Progenitor cell of endocrine pancreas (in vitro differentiated cells): ENCODE measurements at places on chromosomes 1 and 21.

DNA sequence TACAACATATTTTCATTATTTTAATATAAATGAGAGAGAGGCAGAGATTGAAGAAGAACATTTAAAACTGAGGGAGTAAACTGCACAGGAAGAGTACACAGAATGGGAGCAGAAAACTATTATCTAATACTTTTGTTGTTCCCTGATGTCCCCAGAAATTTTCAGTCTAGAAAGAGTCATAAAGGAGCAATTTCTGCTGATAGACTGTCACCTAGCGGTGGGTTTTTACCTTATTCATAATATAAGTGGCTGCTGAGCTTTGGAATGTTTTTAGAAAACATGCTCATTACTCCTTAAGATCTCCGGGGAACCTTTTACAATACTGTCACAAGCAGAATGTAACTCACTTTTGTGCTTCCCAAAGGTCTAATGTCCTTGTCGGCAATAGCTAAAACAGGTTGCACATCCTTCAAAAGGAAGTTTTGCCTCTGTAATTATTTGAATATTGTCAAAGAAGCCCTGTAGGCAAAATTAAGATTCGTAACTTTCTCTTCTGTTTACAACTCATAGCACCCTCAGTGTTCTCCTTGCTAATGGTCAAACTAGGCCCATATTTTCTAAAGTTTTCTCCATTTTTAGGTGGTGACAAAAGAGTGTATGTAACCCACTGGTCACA, 4.9 kb upstream of the NPL start:
- no peak for DNase-seq

GRCh38 chr1:19577561-19577960, 66.5 kb upstream of the NBL1 start:
- no peak for DNase-seq

DNA sequence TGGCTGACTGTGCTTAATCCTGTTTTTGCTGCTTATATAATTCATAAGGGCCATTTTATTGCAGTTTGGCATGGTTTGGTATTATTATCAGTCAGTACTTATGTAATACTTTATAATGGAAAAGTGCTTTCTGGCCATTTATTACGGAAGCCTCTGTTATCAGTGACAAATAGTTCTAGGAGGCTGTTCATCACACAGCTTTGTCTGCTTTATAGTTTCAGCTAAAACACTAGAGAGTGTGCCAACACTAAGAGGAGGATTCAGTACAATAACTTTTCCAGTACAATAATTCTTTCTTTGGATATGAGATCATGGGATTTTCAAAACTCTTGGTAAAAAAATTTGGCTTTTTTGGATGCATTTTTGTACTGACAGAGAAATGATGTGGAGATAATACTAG, 102.9 kb upstream of the PTGFR start:
- DNase-seq, result no peak

DNA sequence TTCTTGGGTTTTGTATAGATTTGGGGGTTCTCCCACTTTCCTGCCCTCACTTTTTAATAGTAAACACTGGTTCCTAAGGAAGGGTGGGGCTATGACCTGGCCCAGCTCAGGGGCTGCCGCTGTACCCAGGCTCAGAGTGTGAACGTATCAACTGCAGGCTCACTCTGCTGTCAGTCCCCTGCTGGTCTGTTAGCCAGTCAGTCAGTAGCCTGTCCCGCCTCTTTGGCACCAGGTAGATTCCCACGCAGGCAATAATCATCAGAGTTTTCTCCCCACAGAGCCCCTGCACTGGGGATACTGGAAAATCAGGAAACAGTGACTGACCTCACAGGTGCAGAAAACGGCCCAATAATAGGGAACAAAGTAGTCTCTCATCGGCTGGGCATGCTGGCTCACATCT, 15.0 kb upstream of the ALPL start:
- no peak for DNase-seq

DNA sequence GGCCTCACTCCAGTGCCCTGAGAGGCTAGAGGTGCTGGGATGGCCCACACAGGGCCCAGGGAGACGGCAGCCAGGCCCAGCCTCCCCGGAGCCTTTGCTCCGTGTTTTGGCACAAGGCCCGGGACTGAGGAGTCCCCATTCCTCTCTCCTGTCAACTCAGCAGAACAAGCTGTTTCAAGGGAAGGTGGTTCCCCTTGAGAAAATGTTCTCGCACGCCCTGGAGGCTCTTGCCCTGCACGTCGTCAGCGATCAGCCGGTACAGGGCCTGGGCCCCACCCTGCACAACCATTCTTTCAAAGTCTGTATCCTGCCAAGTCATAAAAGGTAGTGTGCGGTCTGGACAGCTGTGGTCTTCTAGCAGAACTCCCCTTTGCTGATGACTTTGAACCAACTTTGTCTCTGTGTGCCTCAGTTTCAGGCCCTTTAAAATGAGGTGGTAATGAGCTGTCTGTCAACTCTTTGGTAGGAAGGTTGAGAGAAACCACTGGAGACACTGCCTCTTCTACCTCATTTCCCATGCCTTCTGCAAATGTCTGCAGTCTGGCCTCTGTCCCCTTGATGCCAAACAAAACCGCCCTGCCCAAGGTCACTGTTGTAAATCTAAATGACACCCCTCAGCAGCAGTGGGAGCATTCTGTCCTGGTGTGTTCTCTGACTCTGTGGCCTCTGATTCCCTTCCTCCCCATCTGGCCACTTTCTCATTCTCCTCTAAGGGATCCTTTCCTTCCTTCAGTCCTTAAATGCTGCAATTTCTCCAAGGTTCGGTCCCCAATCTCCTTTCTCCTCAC, 138.6 kb upstream of the JUN start:
- DNase-seq, result no peak

- peak; percentile 30 for DNase-seq
Observed at GRCh38 chr1:10507111-10507879, 32.5 kb downstream of the PEX14 start.

DNA sequence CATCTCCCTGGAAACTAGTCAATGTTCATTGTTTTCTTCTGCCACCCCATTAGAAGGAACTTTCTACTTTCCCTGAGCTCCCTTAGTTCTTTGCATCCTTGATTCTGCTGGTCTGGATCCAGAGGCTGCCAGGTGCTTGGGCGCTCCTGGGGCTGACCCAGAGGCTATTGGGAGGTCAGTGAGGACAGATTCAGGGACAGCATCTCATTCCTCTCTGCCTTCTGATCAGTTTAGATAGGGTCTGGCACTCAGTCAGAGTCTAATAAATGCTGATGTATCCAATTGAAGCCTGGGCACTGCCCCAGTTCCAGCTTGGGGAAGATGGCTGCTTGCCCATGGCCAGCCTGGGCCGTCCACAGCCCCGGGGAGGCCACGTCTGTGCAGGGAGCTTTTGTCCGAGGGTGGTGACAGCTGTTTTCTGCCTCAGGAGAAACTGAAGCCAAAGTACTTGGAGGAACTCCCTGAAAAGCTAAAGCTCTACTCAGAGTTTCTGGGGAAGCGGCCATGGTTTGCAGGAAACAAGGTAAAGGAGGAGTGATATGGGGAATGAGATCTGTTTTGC, 2.3 kb downstream of the GSTM1 start:
- DNase-seq, result no peak

GRCh38 chr21:46097336-46098293, at the start of gene COL6A2:
COL6A2 (plus strand) TSS chr21:46098112.
- DNase-seq, result peak; percentile 47

GRCh38 chr1:188386161-188386560, 1557.4 kb downstream of the PLA2G4A start:
- DNase-seq, result no peak

GRCh38 chr1:164886101-164886500, 327.1 kb downstream of the PBX1 start:
- no peak for DNase-seq

- peak; percentile 24 for DNase-seq
Observed at GRCh38 chr1:84298328-84298683, 3.2 kb upstream of the SAMD13 start.
